ENCODE measurements at places on chromosomes 5 and 9.

DNA sequence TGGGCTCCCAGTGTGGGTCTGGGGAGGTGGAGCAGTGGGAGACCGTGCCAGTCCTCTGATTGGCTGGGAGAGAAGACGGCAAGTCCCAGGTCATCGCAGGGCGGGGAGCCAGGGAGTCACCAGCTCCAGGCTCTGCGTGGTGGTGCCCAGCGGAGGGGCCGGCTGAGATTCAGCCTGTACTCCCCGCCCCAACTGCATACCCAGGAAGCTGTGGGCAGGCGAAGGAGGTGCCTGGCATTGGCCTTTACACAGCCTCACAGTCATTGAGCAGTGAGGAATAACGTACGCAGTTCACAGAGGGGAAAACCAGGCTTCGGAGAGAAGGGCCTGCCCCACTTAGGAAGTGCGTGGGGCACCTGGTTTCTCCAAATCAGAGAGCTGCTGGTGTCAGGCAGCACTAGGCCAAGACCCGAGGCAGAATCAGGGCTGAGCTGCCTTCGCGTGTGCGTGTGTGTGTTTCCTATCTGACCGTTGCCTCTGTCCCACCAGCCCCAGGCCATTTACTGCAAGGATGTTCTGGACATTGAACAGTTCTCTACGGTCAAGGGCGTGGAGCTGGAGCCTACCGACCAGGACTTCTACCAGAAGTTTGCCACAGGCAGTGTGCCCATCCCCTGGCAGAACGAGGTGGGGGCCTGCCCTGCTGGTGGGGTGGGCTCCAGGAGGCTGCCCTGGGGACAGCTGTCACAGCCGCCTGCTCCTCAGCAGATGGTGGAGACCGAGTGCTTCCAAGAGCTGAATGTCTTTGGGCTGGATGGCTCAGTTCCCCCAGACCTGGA lies 6.2 kb upstream of the PRR7 start:
- DNase-seq = peak; percentile 71

DNA sequence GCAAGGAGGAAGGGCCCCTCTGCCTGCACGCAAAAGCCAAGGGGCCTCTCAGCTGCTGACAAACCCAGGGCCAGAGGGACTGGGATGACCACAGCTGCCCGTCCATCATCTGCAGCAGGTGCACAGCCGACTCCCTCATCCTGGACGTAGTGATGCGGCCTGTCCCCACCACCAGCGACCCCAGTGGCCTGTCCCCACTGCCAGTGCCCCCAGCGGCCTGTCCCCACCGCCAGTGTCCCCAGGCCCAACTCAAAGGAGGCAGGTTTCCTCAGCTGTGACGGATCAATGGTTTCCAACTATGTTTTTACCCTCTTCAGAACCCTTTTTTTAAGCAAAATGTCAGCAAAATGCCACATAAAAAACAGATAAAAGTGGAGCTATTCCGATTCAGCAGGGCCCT lies 62.5 kb downstream of the VAV2 start:
- no peak for DNase-seq

DNA sequence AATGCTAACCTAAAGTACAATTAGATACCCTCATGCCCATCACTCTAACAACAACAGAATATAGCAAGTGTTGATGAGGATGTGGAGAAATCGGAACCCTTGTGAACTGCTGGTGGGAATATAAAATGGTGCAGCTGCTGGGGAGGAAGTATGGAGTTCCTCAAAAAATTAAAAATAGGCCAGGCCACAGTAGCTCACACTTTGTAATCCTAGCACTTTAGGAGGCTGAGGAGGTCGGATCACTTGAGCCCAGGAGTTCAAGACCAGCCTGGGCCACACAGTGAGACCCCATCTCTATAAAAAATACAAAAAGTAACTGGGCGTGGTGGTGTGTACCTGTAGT lies 18.0 kb upstream of the MRNIP start:
- DNase-seq = no peak

DNA sequence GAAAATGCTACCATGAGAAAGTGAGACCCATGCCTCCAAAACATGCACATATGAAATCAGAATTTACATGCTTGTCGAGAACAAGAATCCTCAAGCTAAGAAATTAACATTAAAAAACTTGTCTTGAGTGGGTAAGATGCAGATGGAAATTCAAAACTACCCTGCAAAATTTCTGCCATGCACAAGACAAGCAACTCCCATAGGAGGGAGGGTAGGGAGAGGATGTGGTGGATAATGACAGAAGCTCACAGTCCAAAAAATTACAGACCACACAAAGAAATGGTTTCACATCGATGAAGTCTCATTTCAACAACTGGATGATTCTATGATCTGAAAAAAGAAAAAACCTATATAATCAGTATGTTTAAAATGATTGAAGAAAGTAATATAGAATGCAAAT lies 319.9 kb upstream of the PTGER4 start:
- DNase-seq = no peak

DNA sequence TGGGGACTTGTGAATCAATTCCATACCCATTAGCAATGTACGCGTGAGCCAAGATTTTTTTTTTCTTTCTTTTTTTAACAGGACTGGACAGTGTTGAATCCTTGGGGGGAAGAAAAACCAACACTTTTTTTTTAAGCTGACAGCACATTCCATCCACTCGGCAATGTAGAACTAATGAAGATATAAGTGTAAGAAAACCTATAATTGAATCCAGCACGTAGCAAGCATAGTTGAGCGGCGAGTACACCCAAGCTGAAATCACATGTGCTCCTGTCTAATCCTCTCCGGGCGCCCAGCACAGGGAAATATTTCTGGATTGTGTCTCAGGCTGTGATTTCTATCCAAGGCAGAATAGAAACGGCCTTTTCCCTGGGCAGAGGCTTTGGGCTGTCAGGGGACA lies 118.2 kb downstream of the BOD1 start:
- no peak for DNase-seq

- DNase-seq = peak; percentile 2
Observed at GRCh38 chr9:107422189-107423185, 67.1 kb downstream of the KLF4 start.

GRCh38 chr5:118578093-118578492 lies 410.3 kb downstream of the DTWD2 start:
- DNase-seq = no peak

DNA sequence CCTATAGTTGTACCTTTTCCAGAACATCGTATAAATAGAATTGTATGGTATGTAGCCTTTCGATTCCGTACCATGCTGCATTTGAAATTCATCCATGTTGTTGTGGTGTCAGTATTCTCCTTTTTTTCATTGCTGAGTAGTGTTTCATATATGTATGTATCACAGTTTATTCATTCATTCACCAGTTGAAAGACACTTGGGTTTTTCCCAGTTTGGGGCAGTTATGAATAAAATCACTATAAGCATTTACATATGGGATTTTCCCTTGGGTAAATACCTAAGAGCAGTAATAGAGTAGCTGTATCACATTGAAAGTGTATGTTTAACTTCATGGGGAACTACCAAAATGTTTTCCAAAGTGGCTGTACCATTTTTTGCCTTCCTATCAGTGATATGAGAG lies 16.1 kb upstream of the FKTN start:
- no peak for DNase-seq

- no peak for DNase-seq
Observed at GRCh38 chr9:96688187-96688586, 33.1 kb upstream of the PRXL2C start.

DNA sequence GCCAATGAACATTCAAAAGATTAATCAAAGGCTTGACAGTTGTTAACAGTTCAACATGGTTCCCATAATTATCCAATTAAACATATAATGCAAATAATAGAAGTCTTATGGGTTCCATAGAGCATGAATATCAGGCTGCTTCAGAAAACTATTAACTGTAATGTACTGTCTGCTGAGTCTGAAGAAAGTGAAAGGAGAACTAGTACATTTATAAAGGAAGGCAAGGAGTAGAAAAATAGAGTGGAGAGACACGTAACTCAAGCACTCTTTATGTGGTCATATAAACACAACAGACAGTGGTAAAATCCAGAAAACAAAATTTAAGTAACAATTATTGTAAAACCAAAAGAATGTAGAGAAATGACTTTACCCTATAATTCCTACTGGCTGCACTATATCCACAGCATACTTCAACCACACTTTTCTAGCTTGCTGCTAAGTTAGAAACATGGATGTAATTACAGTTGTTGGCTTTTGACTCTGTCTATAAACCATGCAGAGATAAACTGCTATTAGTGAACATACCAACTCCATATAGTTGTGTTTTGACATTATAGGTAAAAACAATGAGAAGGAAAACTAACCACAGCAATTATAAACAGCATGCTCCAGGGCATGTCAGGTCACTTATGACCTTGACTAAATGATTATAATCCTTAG lies 32.7 kb downstream of the NFIB start:
- no peak for DNase-seq

- no peak for DNase-seq
Observed at GRCh38 chr5:138091685-138092084, 7.9 kb downstream of the WNT8A start.

- DNase-seq = no peak
Observed at GRCh38 chr5:154302161-154302560, 111.6 kb downstream of the GALNT10 start.

GRCh38 chr5:126178521-126178920 lies 244.7 kb upstream of the GRAMD2B start:
- DNase-seq = no peak

- DNase-seq = no peak
Observed at GRCh38 chr9:88818495-88819201, 172.6 kb upstream of the S1PR3 start.

DNA sequence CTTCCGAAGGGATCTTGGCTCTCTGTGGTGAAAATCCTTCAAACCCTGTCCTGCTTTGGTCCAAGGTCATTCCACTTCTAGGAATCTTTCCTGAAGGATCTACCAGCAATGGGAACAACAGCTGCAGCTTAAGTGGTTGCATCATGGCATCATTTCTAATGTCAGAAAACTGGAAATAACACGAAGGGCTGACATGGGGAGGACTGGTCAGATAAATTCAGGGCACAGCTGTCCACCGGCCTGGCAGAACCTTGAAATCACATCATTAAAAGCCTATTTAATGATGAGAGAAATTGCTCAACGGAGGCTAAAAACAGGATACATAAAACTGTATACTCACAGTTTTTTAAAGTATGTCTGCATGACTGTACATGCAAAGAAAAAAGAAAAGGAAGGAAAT lies 28.3 kb downstream of the OLFML2A start:
- no peak for DNase-seq
